Activated CD4-positive, alpha-beta T cell treated with anti-CD3 and anti-CD28 coated beads, Interleukin-2, amount 10 ng/mL, durations not matched to agents 7 days and 5 days (primary cell): ENCODE measurements at places on chromosomes 11 and 22.

GRCh38 chr11:17513853-17514252 lies 30.4 kb downstream of the USH1C start:
- no peak overlapping the region for H3K4me3 ChIP-seq
- H3K36me3 ChIP-seq = no peaks in the 10 kb centered on the region
- H3K27me3 ChIP-seq = peaks cover 3% of the 10 kb centered on the region

DNA sequence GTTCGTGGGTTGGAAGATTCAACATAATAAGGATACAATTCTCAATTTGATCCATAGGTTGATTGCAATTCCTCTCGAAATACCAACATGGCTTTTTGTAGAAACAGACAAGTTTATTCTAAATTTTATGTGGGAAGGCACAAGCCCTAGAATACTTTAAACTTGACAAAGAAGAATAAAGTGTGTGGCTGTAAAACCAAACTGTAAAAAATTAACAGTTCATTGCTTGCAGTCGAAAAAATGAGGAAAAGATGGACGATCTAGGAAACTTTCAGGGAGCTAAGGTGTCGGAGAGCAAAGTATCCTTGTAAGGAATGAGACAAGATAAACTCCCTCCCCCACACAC lies 1.0 kb upstream of the GLB1L3 start:
- H3K4me3 ChIP-seq = peak overlapping the region; percentile 88
- peak overlapping the region; percentile 95 for H3K27ac ChIP-seq
- H3K4me1 ChIP-seq = peaks cover 62% of the 10 kb centered on the region
- peaks cover 3% of the 10 kb centered on the region for H3K27me3 ChIP-seq
- H3K36me3 ChIP-seq = peaks cover 27% of the 10 kb centered on the region
- DNase-seq = no peak

DNA sequence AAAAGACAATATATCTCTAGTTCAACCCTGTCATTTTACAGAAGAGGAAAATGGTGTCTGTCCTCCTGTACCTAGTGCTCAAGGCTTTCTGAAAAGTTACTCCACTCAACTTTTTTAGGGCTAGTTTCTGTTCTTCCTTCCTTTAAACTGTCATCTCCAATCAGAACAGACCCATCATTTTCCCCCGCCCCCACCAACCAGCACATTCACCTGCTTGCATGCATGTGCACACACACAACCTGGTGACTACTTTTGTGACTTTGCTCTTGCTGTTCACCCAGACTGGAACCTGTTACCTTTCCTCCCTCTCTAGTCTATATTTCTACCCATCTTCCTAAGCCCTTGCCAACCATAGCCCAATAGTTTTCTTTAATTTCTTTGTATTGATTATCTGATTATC lies 5.6 kb downstream of the FBXO7 start:
- no peak overlapping the region for H3K4me3 ChIP-seq
- no peak overlapping the region for H3K27ac ChIP-seq
- peaks cover 27% of the 10 kb centered on the region for H3K36me3 ChIP-seq

GRCh38 chr11:111823131-111823530 lies 48.2 kb downstream of the ALG9 start:
- no peaks in the 10 kb centered on the region for H3K27me3 ChIP-seq
- no peak for DNase-seq
- H3K4me3 ChIP-seq = no peak overlapping the region
- H3K36me3 ChIP-seq = peaks cover 13% of the 10 kb centered on the region

DNA sequence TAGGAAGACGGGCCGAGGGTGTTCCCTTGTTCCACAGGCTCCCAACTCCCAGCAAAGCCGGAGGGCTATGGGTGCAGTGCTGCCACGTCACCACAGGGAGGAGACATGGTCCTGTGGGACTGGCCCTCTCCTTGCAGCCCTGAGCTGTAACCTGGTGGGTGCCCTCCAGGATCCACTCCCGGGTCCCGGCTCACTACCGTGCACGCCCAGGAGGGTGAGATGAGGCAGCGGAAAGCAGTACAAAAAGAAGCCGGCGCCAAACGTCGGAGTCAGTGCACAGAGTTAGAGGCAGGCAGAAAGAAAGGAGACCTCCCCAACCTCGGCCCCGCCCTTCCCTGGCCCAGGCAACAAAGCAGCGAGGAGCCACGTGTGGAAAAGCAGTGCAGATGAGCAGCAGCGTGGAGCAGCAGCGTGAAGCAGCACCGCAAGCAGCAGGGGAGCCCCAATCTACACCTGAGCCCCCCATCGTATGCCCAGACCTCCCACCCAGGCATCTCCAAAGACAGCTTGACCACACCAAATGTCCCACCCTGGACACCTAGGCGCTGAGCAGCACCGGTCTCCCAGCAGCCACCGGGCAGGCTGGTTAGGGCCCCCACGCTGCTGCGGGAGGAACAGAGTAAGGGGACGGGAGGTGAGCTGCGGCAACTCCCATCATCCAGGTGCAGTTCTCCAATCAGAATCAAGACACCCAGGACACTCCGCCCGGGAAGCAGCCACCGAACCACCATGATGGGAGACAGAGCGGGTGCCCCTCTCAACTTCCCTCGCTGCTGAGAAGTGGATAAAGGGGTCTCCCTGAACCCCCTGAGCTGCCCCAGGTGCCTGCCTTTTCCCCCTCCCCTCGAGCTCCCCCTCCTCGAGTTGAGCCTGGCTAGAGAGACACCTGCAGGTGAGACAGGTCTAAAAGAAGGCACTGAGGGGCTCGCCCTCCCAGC lies 28.8 kb downstream of the IGSF9B start:
- no peaks in the 10 kb centered on the region for H3K27me3 ChIP-seq
- peak overlapping the region; percentile 90 for H3K27ac ChIP-seq
- peak overlapping the region; percentile 70 for H3K4me3 ChIP-seq
- peak; percentile 79 for DNase-seq
- H3K36me3 ChIP-seq = peaks cover 54% of the 10 kb centered on the region

- no peak overlapping the region for H3K4me3 ChIP-seq
- no peak for DNase-seq
- H3K27ac ChIP-seq = no peak overlapping the region
- H3K27me3 ChIP-seq = peaks cover 2% of the 10 kb centered on the region
- H3K36me3 ChIP-seq = no peaks in the 10 kb centered on the region
- H3K4me1 ChIP-seq = no peaks in the 10 kb centered on the region
Observed at GRCh38 chr11:102546427-102546826, 15.9 kb upstream of the MMP7 start.

DNA sequence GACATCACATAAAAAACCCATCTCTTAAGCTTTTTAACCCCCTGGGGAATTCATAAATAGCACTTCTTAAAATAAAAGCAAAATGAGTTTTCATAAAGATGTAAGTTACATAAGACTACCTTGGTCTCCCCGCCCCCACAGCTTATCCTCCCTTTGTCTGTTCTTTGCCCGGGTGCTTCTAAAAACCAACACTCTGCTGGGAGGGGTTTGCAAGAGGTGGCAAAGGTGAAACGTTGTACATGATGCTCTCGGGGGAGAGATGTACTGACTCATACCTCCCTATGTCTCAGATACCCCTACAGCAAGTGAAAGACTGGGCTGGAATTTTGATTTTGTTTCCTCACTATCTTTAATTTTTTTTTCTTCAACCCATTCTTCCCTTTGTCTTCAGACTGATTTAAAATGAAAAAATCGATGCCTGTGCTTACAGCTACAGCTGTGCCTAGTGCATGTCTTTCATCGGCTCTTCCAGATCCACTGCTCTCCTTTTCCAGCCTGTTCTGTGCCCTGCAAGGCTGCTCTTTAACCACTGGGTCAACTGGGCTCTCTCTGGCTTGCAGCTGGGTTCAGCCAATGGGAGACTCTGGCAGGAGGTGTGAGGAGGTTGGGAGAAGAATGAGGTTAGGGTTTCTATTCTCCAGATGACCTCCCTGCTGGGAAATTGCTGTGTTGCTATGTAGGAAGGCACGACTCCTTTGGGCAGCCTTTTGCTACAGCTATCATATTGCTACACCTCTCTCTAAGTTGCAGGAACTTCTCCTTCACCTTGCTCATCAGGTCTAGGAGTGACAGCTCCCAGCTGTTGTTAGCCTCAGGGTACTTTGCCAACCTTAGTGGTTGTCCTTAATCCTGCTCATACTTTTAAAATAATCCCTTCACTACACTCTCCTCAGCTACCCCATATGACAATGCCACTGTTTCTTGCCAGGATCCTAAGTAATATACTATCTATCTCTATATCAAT lies 266.5 kb downstream of the TENM4 start:
- no peaks in the 10 kb centered on the region for H3K36me3 ChIP-seq
- no peak overlapping the region for H3K27ac ChIP-seq
- DNase-seq = no peak
- peaks cover 2% of the 10 kb centered on the region for H3K27me3 ChIP-seq
- no peak overlapping the region for H3K4me3 ChIP-seq

DNA sequence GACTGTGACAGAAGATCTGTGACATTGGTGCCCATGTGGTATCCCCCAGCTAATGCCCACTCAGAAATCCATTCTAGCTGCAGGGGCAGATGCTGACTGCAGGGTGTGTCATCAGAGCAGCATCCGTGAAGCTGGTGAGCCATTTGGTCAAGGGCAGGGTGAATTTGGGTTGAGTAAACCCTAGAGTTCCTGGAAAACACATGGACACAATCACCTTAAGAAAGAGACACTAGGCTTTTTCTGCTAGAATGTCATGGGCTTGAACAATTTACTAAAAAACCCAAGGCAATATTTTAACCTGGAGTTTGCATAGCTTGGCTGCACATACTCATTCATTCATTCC lies 100.0 kb downstream of the ADAMTS15 start:
- no peaks in the 10 kb centered on the region for H3K36me3 ChIP-seq
- DNase-seq = no peak
- no peaks in the 10 kb centered on the region for H3K4me1 ChIP-seq

GRCh38 chr11:2204361-2205213 lies 33.0 kb upstream of the TH start:
- no peak for DNase-seq
- no peak overlapping the region for H3K4me3 ChIP-seq
- H3K4me1 ChIP-seq = no peaks in the 10 kb centered on the region

DNA sequence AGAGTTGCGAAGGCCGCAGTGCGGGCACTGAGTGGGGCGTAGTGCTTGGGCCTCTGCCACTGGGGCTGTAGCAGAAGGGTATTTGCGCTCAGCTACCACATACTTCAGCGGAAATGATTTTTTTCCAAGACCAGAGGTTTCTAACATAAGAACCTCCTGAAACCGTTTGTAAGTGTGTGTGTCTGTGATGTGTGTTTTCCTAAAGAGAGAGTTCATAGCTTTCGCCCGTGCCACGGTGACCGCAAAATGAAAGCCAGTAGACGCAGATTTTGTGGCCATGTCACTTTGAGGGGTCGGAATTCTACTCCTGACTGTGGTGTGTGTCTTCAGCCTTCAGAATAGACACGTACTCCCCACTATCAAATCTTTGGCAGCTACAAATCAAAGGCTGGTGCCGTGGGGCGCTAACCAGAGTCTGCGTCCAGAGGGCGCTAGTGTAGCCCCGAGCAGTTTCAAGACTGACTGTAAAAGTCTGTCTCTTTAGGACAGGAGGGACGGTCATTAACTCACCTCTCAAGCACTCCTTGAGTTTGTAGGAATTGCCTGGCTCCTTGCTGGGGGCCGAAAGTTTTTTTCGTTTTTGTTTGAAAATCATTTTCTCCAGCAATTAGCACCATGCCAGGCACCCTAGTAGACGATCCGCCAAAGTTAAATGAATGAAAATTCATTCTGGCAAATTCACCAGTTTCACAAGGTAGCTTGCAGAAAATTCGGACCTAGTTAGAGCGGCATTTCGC lies 2.5 kb upstream of the CALCA start:
- H3K27me3 ChIP-seq = peaks cover 77% of the 10 kb centered on the region
- peak; percentile 66 for DNase-seq
- H3K4me1 ChIP-seq = peaks cover 32% of the 10 kb centered on the region
- peak overlapping the region; percentile 21 for H3K27ac ChIP-seq

DNA sequence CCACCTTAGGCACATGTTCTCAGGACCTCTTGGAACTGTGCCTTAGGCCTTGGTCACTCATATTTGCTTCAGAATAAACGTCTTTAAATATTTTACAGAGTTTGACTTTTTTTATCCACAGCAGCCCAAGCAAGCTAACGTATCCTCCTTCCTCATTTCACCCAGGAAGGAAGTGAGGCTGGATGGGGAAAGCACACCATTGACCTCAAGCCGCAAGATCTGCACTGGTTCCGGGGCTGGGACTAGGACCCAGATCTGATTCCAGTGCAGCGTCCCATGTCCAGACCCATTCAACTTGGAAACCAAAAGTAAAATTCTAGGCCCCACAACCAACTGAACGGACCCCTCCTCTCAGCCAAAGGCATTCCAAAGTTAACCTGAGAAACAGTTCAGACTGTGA lies 2.4 kb upstream of the LGALS12 start:
- peaks cover 13% of the 10 kb centered on the region for H3K36me3 ChIP-seq
- H3K4me3 ChIP-seq = no peak overlapping the region
- H3K27ac ChIP-seq = no peak overlapping the region
- peaks cover 5% of the 10 kb centered on the region for H3K27me3 ChIP-seq
- H3K4me1 ChIP-seq = peaks cover 18% of the 10 kb centered on the region
- no peak for DNase-seq

- H3K27me3 ChIP-seq = no peaks in the 10 kb centered on the region
- peak overlapping the region; percentile 77 for H3K27ac ChIP-seq
- H3K36me3 ChIP-seq = peaks cover 12% of the 10 kb centered on the region
- H3K4me3 ChIP-seq = no peak overlapping the region
- DNase-seq = no peak
Observed at GRCh38 chr11:63672936-63673539, 1.9 kb upstream of the ATL3 start.

- H3K27ac ChIP-seq = no peak overlapping the region
- H3K36me3 ChIP-seq = no peaks in the 10 kb centered on the region
- no peak overlapping the region for H3K4me3 ChIP-seq
- H3K4me1 ChIP-seq = peaks cover 8% of the 10 kb centered on the region
- H3K27me3 ChIP-seq = peaks cover 2% of the 10 kb centered on the region
Observed at GRCh38 chr11:58739725-58740430, 8.1 kb upstream of the GLYAT start.

DNA sequence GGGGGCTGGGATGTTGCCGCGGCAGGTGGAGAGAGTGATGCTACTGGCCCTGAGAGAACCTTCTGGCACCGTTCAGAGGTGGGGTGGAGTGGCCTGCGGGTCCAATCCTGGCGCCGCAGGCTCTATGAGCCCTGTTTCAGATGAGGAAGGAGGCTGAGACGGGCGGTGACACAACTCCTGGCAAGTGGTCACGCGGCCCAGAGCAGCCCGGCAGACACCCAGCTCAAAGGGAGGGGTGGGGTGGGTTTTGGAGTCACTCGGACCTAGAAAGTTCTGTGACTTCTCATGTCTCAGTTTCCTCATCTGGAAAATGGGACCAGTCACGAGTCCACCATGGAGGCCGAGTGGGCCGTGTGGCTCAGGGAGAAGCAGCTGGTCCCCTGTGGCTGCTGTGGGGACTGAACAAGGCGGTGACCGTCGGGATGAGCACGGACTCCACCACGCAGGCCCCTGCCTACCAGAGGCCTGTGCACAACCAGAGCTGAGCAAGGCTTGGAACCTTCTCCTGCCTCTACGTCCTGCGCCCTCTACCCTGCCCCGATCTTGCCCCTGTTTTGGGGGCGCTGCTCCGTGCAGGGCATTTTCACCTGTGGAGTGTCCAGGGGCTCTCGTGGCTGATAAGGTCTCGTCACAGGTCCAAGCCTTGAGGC lies 3.7 kb downstream of the TSPO start:
- no peak overlapping the region for H3K27ac ChIP-seq
- H3K36me3 ChIP-seq = no peaks in the 10 kb centered on the region
- H3K4me1 ChIP-seq = peaks cover 26% of the 10 kb centered on the region
- no peaks in the 10 kb centered on the region for H3K27me3 ChIP-seq
- DNase-seq = no peak
- no peak overlapping the region for H3K4me3 ChIP-seq

- H3K4me3 ChIP-seq = no peak overlapping the region
- peaks cover 17% of the 10 kb centered on the region for H3K4me1 ChIP-seq
- H3K36me3 ChIP-seq = peaks cover 37% of the 10 kb centered on the region
- no peak for DNase-seq
Observed at GRCh38 chr11:121300972-121301699, 8.6 kb downstream of the SC5D start.

- peak overlapping the region; percentile 57 for H3K27ac ChIP-seq
- H3K4me1 ChIP-seq = peaks cover 67% of the 10 kb centered on the region
- H3K36me3 ChIP-seq = peaks cover 45% of the 10 kb centered on the region
- no peak overlapping the region for H3K4me3 ChIP-seq
- no peaks in the 10 kb centered on the region for H3K27me3 ChIP-seq
Observed at GRCh38 chr11:119091178-119091577, 6.5 kb downstream of the HMBS start.
